NCI-H1930 (cell line): ENCODE measurements at places on chromosomes 7 and 10.

DNA sequence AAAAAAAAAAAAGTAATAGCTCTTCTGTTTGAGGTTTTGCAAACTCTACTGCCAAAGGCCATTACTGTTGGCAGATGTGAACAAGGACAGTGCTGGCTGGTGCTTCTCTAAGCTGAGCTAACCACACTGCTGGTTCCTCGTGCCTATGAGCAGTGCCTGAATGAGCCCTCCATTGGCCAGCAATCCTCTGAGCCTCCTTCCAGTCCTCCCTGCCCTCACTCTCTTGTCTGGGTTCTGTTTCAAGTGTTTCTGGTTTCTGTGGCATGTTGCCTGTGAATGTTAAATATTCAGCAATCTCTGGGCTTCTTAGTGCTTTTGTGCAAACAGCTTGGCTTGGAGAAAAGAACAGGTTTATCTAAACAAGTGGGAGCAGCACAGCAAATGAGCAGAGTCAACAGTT lies 161.3 kb upstream of the AUTS2 start:
- no peak for DNase-seq

GRCh38 chr10:91887272-91888076 lies 21.8 kb downstream of the FGFBP3 start:
- no peak for DNase-seq

DNA sequence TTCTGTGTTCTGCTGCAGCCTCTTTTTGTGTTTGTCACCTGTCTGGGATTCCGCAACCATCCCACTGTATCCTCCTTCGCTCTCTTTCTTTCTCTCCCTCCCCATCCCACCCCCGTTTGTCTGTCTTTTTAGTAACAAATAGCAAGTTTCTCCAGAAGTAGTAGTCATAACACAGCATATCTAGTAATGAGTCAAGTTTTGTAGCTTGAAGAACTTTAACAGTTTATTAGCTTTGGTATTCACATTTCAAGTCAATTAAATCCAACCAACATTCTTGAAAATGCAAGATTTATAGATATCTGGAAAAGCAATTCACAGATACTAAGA lies 154.1 kb upstream of the MTPN start:
- no peak for DNase-seq

DNA sequence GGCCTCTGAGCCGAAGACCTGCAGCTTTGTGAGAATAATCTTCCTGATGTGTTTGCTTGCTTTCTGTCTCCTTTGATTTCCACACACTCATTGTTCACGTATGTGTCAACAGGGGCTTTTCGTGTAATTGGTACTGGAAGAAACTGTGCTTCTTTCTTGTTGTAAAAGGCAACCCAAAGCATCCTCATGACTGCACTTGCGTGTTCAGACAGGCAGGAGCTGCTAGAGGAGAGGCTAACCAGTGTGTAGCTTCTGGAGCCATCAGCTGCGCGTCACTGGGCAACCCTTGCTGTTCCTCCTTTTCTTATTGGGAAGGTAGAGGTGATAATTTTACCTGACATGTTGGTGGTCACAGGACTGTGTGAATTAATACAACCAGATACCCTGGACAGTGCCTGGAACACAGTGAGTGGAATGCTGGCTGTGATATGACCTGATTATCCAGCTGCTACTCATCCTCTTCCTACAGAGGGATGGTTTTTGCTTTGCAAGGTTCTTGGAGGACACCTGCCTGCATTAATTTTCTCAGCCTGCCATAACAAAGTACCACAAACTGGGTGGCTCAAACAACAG lies 213.0 kb downstream of the ABCA13 start:
- no peak for DNase-seq

DNA sequence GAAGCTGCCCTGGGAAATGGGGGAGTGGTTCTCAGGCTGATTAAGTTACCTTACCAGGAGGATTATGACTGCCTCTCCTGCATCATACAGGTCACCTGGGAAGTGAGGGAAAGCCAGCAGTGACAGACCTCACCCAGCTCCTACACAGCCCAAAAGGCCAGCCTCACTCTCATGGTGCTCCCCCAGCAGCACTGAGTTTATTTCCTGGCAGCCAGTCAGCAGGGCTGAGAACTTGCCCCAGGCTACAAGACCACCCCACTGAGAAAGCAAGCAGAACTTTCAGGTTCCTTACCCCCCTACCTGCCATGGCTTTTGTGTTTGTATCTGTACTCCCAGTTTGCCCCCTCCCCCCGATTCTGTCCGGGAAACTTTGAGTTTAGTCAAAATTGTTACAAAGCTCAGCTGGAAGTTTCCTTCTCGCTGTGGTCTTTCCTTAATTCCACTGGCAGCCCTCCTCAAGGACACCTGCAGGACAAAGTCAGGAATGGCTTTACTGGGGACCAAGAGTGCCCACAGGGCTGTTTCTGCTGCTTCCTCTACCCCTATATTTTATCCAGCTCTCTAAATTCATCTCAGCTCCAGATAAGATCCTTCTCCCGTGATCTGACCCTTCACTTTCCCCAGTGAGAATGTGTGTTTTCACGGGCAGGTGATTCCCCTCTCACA lies 649.8 kb upstream of the MBL2 start:
- DNase-seq, result no peak

DNA sequence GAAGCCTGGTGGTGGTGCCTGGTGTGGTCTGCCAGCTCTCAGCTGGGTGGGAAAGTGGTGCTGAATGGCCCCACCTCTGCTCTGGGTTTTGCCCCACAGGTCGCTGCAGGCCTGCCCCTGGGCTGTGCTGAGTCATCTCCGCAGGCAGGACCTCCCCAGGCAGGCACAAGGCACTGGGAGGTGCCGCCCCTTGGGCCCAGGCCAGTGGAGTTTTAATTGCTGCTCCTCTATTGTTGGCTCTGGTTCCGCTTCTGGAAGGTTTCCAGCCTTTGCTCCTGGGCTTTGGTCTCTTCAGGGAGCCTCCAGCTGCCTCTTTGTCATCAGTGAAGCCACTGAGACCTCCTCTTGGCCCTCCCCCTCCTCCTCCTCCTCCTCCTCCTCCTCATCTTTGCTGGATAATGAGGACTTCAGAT lies 180.3 kb upstream of the GRB10 start:
- DNase-seq, result no peak

GRCh38 chr7:28093623-28094232 lies 86.9 kb downstream of the JAZF1 start:
- peak; percentile 70 for DNase-seq

GRCh38 chr7:80918909-80919721 lies at the start of gene SEMA3C:
TSS of gene SEMA3C (minus strand) at chr7:80919051. CDS start at chr7:80916781, 2,270 bp downstream.
- peak; percentile 79 for DNase-seq

GRCh38 chr10:133209641-133210040 lies 20.4 kb upstream of the UTF1 start:
- DNase-seq, result no peak

DNA sequence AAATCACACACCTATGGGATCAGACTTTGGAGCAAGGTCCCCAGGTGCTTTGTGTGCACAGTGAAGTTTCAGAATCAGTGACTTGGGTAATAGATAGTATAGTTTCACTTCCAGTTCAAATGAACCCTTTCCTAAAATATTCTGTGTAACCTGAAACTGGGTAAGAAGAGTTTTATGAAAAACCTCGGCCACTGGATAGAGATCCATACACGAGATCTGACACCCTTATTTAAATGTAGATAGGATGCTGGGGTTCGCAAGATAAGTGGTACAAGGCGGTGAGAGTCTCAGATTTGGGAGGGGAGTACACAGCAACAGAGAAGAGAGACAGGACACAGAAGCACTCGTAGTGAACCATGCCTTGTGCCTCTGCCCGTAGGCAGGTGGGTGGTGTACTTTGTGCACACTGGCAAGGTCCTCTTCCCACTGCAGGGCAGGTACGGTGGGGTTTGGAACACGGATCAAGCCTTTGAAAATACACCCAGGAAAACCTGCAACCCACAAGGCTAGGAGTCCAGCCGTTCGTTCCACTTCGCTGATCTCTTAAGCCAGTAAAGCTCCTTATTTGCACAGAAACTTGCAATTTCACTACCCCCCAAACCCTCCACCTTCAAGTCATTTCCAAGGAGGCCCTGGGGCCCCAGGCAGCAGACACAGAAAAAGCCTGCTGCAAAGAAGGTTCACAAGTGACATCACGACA lies 162.8 kb downstream of the USP6NL start:
- DNase-seq, result no peak

GRCh38 chr10:133455611-133456031 lies 1.9 kb downstream of the SCART1 start:
- no peak for DNase-seq

- DNase-seq, result no peak
Observed at GRCh38 chr7:127375631-127376030, 16.9 kb downstream of the ZNF800 start.
